ENCODE measurements at places on chromosomes 11 and 22.
A peak's percentile ranks its signal among the peaks of the same experiment; 100 is the strongest.

- no peak for DNase-seq
Observed at GRCh38 chr11:14636119-14636518, 7.5 kb upstream of the PDE3B start.

DNA sequence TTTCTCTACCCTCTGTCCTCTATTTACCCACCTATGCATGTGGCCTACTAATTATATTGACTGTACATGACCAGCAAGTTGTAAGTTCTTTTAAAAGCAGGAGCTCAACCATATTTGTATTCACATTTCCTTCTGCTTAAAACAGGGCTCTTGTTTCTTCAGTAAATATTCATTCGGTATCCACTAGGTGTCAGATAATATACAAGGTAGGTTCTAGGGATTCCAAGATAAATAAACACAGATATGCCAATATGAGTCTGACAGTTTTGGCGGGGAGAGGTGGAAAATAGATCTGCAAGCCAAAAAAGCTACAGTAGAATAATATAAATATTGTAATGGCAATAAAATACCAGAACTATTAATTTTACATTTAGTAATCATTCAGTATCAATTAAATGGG lies 15.3 kb upstream of the RAB30 start:
- DNase-seq = no peak

DNA sequence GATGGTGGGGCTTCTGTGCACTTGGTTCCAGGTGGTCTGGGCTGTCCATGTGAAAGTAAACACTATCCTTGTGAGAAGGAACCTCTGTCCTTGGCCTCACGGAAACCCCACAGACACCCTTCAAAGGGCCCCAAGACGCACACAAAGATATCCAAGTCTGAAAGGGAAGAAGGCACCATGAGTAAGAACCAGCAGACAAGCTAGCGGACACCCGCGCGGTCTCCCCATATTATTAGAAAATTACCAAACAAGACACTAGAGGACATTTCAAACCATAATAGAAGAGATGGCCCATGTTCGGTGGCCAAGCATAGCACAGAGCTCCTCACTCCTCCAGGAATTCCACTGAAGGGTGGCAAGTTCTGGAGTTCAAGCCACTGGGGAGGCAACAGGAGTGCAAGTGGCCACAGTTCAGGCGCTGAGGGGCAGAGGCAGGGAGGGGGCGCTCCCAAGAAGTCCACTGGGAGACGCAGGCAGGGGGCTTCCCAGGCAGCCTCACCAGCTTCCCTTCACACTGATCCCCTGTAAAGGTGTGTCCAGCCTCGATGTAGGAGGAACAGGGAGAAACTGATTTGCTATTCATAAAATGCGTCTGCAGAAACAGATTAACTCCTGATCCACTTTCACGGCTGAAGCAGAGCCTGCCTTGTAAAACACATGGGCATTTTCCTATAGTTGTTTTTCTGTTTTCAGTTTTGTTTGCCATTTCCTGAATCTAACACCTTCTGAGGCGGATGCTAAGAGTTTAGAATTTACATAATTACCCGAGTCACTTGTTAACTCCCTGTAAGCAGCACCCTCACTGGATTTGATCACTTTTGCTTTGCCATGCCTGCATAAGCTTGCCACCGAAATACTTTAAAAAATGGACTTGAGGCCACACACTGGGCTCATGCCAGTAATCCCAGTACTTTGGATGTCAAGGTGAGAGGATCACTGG lies 9.1 kb upstream of the PPARA start:
- no peak for DNase-seq

GRCh38 chr11:21475276-21475675 lies 717.6 kb upstream of the ANO5 start:
- no peak for DNase-seq

- no peak for DNase-seq
Observed at GRCh38 chr11:48261600-48261999, 2.1 kb upstream of the OR4X1 start.

DNA sequence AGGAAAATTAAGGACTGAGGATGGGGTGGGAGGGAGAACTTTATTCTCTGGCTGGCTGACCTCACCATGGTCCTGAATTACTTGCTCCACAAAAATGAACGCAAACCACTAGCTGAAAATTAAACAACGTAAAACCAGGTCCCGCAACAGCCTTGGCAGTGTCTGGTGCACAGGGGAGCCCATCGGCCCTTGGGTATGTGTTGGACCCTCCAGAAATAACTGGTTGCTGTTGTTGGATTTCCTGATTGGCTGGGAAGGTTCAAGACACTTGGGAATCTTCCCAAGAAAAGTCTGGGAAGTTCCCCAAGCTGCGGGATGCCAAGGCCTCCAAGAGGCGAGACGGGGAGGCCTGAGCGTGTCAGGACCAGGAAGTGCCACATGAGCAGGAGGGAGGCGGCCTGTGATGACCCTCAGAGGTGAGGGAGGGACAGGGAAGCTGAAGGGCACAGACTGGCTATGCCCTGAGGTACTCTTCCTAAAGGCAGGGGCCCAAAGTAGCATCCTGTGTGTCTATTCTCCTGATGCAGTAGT lies 10.4 kb upstream of the RASL10A start:
- no peak for DNase-seq

DNA sequence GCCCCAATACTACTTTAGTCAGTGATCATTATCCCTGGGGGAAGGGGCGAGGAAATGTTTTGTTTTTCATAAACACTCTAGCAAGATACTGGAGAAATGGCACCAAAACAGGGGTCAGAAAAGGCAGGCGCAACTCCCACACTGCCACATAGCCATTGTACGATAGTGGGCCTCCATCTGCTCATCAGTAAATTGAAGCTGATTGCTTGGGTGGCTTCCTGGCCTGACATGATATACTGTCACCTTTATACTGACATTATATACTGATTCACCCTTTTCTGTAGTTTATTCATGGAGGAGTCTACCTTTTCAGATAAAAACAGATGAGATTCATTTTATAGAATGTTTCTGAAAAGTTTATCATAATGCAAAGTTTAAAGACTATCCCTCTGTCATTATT lies 51.6 kb upstream of the CCDC34 start:
- DNase-seq = no peak

DNA sequence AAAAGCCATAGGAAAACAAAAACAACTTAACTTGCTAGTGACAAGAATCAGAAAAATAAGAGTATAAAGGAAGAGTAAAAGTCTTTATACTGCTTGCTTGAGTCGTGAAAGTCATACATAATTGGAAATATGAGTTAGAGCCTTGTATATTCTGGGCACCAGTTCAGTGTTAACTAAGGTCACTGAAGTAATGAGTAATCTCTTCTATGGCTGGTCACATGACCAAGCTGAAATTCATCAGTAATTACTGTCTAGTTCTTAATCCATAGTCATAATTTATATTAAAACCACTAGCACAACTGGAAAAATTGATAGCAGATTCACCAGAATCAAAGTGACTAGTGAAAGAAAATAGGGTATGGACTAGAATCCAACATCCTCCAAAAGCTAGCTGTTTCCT lies 84.4 kb upstream of the SLC5A12 start:
- DNase-seq = no peak

GRCh38 chr11:45021692-45022141 lies 71.0 kb upstream of the TP53I11 start:
- peak; percentile 48 for DNase-seq

DNA sequence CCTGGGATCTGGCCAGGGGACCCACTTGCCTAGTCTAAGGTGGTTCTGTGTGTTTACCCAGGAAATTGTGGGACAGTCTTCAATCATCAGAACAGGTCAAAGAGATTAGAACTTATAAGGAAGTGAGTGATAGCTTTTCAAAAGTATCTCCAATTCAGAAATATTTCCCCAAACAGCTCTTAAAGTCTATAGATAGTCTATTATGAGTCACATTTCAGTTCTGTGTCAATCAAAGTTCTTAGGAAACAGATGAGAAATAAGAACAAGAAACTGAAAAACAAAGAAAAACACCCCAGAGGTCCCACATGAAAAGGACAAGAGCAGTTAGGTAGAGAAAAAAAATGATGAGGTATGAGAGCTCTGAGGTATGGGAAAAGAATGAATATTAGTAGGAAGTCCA lies 381.4 kb upstream of the MPPED2 start:
- no peak for DNase-seq

DNA sequence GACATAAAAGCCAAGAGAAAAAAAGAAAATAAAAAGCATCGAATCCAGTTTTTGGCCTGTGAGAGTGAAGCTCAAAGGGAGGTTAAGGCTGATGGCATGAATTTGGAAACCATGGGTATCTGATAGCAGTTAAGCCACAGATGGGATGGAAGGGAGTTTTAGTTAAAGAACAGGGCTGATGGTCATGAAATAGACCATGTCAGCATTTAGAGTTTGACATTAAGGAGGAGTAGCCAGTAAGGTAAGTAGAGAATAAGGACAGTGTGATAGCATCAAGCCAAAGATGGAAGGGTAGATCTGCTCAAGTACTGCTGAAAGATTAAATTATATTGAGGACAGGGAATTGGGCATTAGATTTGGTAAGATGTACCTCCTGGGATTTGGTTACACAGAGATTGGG lies 826.5 kb downstream of the NTM start:
- DNase-seq = no peak

Data from substantia nigra (tissue), 51 donors.